ENCODE measurements at places on chromosomes 11 and 22. TPM values are rescaled to one million over a fixed set of nuclear protein-coding genes. Genes with fewer than 3 reads are reported as not detected.

Gene OR51B4
- total RNA-seq: not detected

Gene FBLN1
- 57.5 TPM for total RNA-seq

Gene OR9Q2
- not detected for total RNA-seq

Gene C1QTNF5
- not detected for total RNA-seq

Gene TMEM135
- total RNA-seq: 7.6 TPM

Gene ZNF280B
- total RNA-seq: 1.2 TPM

Gene RCOR2
- 0.99 TPM for total RNA-seq

Gene ST13
- 187 TPM for total RNA-seq

Gene DDB1
- 158 TPM for total RNA-seq

Gene DEPDC7
- 9.0 TPM for total RNA-seq

Gene TSGA10IP
- total RNA-seq: not detected

Gene FAM227A
- 1.0 TPM for total RNA-seq

Data from A549 treated with Hydrocortisone at 1 μM for 4 hours (cell line).